HS-5 (cell line): ENCODE measurements at places on chromosomes 5 and 9.

- DNase-seq = no peak
These were observed 187.7 kb downstream of the TLE4 start for GRCh38 chr9:79759460-79759859.

DNA sequence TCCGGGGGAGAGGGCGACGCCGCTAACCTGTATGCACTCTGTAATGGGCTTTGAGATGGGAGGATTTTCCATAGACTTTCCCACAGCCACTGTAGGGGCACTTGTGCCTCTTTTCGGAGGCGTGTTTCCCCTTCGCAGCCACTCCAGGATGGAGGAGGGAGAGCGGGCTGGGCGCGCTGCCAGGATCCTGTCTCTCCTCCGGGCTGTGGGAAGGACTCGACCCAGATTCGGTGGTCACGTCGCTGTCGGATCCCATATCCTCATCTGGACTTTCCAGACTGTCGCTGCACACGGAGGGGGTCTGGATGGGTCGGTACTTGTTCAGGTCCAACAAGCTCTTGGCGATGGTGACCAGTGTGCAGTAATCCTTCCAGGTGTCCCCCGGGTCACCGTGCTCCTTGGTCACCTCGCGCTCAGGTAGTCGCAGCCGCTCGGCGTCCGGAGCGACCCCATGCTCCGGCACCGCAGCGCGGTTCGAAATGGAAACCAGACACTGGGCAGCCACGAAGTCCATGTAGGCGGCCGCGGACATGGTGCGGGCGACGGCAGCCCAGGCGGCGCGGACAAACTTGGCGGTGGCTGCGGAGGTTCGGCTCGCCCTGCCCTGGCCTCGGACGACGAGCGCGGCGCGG is 1.5 kb downstream of the KLF9 start:
- DNase-seq = peak; percentile 28

GRCh38 chr5:143054480-143054941 is 284.3 kb downstream of the ARHGAP26 start:
- no peak for DNase-seq

GRCh38 chr5:141392429-141393198 is at the start of gene PCDHGA8:
TSS of gene PCDHGA8 (plus strand) at chr5:141392633. CDS start at chr5:141392814, 181 bp downstream.
- DNase-seq = no peak
